ENCODE measurements at places on chromosomes 1 and 21. TPM values are rescaled to one million over a fixed set of nuclear protein-coding genes. Genes with fewer than 3 reads are reported as not detected.

MPZL1 gene
- 1.2 TPM for total RNA-seq

- no peak for DNase-seq
- H3K36me3 ChIP-seq, result no peaks in the 10 kb centered on the region
- H3K27me3 ChIP-seq, result no peaks in the 10 kb centered on the region
- H3K27ac ChIP-seq, result no peak overlapping the region
- H3K4me3 ChIP-seq, result no peak overlapping the region
- H3K4me1 ChIP-seq, result peaks cover 5% of the 10 kb centered on the region
Measured at GRCh38 chr1:54955359-54955758, 25.1 kb upstream of the TMEM61 start.

- no peaks in the 10 kb centered on the region for H3K27me3 ChIP-seq
- no peaks in the 10 kb centered on the region for H3K4me1 ChIP-seq
- H3K27ac ChIP-seq, result no peak overlapping the region
- no peaks in the 10 kb centered on the region for H3K36me3 ChIP-seq
- DNase-seq, result peak; percentile 2
Measured at GRCh38 chr1:87588495-87588894, 259.8 kb downstream of the LMO4 start.

FMO3 gene
- total RNA-seq, result not detected

- no peaks in the 10 kb centered on the region for H3K36me3 ChIP-seq
- no peak overlapping the region for H3K4me3 ChIP-seq
- no peak overlapping the region for H3K27ac ChIP-seq
- peaks cover 3% of the 10 kb centered on the region for H3K27me3 ChIP-seq
- peak; percentile 7 for DNase-seq
- H3K4me1 ChIP-seq, result no peaks in the 10 kb centered on the region
Measured at GRCh38 chr1:47388891-47389238, 27.2 kb upstream of the FOXE3 start.

- no peaks in the 10 kb centered on the region for H3K27me3 ChIP-seq
- H3K27ac ChIP-seq, result no peak overlapping the region
- H3K36me3 ChIP-seq, result peaks cover 37% of the 10 kb centered on the region
- H3K4me3 ChIP-seq, result no peak overlapping the region
- no peak for DNase-seq
- no peaks in the 10 kb centered on the region for H3K4me1 ChIP-seq
Measured at GRCh38 chr1:44973645-44974044, 12.8 kb downstream of the EIF2B3 start.

ZNF683 gene
- total RNA-seq, result not detected

DNA sequence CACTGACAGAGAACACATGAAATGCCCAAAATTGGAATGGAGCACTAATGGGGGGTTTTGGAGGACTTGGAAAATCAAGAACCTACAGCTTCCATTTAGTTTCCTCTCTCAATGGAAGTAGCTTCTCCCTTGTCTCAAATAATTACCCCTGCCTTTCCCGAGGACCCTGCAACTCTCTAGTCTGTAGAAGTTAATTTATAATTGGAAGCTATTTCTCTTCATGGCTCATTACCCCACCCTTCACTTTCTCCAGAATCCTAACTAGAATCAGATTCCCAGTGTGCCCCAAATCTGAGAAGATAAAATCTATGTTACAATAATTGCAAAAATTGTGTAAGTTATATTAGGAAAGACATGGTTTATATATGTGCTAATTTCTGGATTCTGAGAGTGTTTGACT lies 181.5 kb upstream of the ATP1B1 start:
- H3K27me3 ChIP-seq, result peaks cover 3% of the 10 kb centered on the region
- no peaks in the 10 kb centered on the region for H3K36me3 ChIP-seq
- no peak overlapping the region for H3K4me3 ChIP-seq
- no peak for DNase-seq
- H3K4me1 ChIP-seq, result no peaks in the 10 kb centered on the region
- H3K27ac ChIP-seq, result no peak overlapping the region

GRCh38 chr21:21373969-21374368 lies 375.8 kb downstream of the NCAM2 start:
- H3K36me3 ChIP-seq, result no peaks in the 10 kb centered on the region
- H3K27me3 ChIP-seq, result no peaks in the 10 kb centered on the region
- H3K4me1 ChIP-seq, result no peaks in the 10 kb centered on the region
- no peak for DNase-seq
- no peak overlapping the region for H3K4me3 ChIP-seq

GRCh38 chr1:6424619-6425593 lies at the start of gene ESPN:
Gene ESPN, plus strand, starts transcription at chr1:6424776. Its CDS starts 180 bp downstream, at chr1:6424956.
- H3K36me3 ChIP-seq, result no peaks in the 10 kb centered on the region
- no peak for DNase-seq
- peaks cover 55% of the 10 kb centered on the region for H3K27me3 ChIP-seq

SERTAD4 gene
- not detected for total RNA-seq

- H3K27ac ChIP-seq, result no peak overlapping the region
- H3K4me3 ChIP-seq, result no peak overlapping the region
- DNase-seq, result no peak
- no peaks in the 10 kb centered on the region for H3K36me3 ChIP-seq
Measured at GRCh38 chr1:170414989-170415709, 116.8 kb upstream of the GORAB start.

DNA sequence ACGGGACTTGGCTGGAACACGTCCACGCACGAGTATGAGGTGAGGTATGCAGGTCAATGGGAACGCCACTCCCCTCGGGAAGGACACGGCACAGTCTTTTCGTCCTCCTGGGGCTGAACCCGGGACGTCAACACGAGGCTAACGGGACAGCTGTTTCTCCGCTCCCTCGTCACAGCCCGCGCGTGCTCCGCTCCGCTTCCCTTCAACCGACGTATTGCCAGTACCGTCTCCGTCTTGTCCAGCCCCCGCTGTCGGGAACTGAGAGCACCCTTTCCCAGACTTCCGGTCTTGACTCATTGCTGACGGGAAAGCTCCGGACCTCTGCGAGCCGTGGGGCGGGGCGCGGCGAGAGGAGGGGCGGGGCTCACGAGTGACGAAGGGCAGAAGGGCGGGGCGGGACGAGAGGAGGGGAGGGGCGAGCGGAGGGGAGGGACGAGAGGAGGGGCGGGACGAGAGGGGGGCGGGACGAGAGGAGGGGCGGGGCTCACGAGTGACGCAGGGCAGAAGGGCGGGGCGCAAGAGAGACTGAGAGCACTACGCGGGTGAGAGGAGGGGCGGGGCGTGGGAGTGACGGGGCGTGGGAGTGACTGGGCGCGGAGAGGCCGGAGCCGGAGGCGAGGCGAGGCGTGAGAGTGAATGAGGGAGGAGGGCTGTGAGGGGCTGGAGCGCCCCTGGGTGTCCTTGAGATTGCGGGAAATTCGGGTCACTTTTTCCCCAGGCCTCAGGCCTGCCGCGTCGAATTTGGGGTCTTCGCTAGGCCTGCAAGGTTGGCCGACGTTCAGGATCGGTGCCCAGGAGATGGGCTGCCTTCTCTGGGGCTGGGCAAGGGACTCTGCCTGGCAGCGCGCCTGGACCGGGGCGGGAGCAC lies 22.2 kb upstream of the CFAP126 start:
- peak; percentile 97 for DNase-seq
- H3K27me3 ChIP-seq, result no peaks in the 10 kb centered on the region
- no peaks in the 10 kb centered on the region for H3K36me3 ChIP-seq

SPRR2E gene
- not detected for total RNA-seq

DNA sequence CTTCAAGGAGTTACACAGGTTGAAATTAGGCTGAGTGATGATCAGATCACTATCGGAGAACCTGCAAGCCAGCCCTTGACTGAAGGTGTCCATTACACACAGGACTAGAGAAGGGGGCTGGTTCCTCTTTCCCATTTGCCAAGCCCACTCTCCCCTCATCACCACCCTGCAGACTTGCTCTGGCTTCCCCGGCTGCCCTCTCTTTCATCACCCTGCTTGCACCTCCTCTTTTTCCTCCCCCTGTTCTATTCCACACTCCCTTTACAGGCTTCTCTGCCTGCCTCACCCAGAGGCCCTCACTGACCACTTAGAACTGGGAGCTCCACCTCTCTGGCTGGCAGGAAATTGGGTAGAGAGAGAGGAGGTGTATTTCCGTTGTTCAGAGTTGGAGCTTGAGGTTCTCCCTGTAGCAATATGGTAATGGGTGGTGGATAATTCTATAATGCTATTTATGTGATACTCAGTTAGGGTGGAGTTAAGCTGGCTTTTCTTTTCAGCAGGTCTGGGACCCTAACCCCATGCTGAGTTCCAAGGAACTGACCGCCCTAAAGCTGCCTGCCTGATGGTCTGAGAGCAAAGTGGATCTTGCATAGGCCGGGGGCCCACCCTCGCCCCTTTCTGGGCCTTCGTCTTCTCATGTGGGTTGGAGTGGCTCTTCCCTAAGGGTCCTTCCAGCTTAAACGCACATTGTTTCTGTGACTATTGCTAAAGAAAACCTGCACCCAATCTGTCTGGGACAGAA lies 111.8 kb upstream of the ADAR start:
- H3K27me3 ChIP-seq, result no peaks in the 10 kb centered on the region
- H3K36me3 ChIP-seq, result no peaks in the 10 kb centered on the region
- H3K4me3 ChIP-seq, result no peak overlapping the region
- DNase-seq, result no peak
